ENCODE measurements at places on chromosomes 6 and 20.

DNA sequence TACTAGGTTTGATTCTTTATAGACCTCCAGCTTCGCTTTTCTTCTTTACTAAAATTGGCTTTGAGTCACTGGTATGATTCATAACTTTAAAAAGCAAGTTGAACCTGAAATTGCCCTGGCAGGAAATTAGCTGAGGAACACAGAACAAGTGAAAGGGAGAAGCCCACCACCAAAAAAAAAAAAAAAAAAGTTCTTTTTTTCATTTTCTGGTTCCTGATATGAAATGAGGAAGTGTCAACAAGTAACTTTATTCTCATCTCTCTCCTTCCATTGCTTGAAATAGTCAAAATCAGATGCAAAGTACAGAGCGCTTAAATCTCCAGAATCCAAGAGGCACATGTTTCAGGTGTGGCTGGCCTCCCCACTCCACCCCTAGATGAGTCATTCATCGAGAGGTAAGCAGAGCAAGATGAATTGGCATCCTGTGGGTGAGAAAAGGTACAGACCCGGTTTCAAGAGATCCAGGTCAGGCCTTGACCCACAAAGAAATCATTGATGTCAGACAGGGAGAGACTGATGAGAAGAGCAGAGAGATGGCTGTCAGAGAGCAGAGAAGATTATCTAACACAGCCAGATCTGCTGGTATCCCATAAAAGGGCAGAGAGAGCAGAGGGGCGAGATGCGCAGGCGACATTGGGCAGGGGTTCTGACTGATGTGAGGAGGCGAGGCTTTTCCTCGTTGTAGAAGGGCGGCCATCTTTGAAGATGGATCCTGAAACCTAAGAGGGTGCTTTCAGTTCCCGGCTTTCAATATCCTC is 54.8 kb upstream of the MBOAT1 start:
- DNase-seq: no peak

GRCh38 chr6:88296694-88297093 is 130.5 kb upstream of the CNR1 start:
- no peak for DNase-seq

DNA sequence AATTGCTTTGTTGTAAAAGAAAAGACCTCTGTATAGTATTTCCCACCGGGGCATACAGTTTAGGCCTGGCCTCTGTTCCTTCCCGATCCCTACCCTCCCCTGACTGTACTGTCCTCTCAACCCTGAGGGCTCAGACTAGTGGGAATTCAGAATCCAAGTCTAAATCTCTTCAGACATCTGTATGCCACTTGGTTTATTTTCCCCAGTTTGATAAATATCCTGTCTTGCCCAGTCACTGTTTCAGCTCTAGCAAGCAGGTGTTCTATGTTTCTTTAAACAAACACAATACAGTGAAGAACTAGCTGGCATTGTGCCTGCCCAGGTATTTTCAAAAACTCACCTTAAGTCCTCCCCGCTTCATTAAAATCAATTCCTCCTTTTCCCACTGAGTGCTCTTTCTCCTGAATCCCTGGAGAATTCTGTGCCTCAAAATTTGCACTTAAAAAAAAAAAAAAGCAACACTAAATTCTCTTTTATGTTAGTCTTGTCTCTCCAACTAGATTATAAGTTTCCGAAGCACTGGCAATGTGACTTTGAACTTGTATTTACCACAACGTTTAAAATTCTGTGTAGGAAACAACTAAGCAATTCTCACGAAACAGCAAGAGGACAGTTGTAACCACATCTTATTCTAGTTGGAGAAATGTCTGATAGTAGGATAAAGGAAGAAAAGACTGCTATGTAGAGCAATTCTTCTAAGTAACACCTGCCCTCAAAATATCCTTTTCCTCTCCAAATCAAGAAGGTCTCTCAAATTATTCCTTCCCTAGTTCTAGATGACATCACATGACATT is 112.0 kb upstream of the CARMIL1 start:
- DNase-seq: no peak

DNA sequence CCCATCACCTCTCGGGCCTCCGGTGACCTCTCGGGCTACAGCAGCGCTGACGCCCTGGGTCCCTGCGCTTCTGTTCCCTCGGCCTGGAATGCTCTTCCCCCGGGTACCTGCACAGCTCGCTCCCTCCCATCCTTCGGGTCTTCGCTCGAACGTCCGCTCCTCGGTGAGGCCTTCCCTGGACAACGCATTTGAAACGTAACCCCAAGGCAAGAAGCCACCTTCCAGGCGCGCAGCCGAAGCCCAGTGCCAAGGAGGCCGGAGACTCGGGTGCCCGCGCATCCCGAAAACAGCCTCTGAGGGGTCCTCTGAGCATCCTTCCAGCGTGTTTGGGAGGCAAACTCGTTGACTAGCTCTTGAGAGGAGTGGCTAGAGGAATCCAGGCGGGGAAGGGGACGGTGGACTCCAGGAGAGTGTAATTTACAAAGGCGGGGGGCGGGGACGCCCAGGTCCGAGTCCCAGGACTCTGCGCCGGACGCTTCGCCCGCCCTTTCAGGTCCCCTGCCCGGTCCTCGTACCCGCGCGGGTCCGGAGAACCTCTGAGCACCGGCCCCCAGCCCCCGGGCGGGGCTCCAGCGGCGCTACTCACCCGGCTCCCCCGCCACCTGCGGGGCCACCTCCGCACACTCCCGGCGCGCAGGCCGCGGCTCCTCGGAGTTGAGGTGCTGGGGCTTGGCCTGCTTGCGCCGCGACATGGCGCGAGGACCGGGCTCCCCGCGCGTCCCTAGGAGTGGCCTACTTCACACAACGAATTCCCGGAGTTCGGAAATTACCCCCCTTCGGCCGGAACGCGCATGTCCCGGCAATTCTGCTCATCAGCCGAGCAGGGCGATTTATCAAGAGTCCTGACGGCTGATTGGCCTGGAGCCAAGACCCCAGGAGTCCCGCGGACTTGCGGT is 86.8 kb downstream of the ZFP64 start:
- no peak for DNase-seq

DNA sequence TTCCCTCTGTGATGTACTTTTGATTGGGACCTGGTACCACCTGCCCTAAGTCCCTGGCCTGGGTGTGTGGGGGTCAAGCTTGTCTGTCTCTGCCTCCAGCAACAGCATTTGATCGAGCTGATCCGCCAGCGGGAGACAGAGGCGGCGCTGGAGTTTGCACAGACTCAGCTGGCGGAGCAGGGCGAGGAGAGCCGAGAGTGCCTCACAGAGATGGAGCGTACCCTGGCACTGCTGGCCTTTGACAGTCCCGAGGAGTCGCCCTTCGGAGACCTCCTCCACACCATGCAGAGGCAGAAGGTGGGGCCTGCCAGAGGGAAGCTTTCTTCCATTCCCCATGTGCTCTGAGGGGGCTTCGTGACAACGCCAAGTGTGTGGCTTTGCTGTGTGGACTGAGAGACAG is 5.4 kb downstream of the GID8 start:
- DNase-seq: no peak

- no peak for DNase-seq
Observed at GRCh38 chr20:50395914-50396488, 114.2 kb upstream of the PTPN1 start.

DNA sequence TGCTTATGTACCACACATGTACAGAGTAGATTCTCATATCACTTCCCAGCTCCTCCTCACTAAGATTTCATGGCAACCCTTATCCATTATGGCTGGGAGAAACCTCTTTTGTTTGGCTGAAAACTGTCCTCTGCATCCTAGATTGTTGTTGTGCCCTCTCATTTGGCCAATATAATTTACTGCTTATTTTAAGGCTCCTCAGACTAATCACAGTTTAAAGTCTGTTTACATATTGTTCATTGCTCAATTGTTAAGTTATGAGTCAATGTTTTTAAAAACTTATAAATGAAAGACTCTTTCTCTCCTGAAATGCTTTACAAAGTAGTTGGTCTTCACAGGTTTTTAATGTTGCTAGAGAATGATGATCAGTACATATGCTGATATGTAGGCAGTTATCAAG is 57.3 kb downstream of the FAM83B start:
- no peak for DNase-seq

DNA sequence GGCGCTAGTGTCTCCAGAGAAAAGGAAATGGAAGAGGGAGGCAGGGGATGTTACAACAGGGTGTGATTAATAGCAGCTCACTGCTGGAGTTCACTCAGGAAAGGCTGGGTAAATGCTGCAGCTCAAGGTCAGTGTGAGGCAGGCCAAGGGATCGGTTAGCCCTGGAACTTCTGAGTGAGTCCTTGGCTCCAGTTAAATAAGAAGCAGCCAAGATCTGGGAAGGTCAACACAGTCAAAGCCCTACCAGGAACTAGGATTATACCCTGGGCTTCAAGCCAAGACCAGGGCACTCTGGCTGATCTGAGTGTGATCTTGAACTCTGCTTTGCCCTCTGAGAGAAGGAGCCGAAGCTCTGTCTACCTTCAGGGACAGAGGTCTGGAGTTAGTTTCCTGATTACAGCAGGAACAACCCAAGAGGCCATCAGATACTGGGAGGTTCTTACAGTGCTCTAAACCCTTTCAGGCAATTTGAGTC is 44.3 kb downstream of the TPD52L1 start:
- no peak for DNase-seq

DNA sequence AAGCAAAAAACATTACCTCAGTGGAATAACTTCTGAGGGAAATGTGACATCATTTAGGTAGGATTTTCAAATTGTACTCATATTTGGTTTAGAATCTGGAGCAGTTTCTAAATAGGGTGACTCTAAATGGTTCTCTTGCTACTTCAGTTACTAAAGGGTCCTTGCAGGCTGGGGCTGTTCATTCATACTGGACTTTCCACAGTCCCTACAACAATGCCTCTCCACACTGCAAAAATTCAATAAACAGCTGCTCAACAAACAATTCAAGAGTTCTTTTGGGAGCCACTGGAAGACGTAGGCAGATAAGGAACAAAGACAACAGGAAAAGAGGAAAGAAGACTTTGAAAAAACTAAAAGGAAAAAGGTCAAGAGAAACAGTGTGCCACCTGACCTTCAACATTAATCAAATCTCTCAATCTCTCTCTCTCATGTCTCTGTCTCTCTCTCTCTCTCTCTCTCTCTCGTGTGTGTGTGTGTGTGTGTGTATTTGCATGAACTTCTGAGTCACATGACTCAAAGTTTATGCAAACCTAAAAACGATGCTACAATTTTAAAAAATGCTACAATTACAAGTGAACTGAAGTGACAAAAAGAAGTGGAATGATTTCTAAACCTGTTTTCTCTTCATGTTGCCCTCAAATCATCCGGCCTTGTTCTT is 14.5 kb downstream of the NOL7 start:
- no peak for DNase-seq

DNA sequence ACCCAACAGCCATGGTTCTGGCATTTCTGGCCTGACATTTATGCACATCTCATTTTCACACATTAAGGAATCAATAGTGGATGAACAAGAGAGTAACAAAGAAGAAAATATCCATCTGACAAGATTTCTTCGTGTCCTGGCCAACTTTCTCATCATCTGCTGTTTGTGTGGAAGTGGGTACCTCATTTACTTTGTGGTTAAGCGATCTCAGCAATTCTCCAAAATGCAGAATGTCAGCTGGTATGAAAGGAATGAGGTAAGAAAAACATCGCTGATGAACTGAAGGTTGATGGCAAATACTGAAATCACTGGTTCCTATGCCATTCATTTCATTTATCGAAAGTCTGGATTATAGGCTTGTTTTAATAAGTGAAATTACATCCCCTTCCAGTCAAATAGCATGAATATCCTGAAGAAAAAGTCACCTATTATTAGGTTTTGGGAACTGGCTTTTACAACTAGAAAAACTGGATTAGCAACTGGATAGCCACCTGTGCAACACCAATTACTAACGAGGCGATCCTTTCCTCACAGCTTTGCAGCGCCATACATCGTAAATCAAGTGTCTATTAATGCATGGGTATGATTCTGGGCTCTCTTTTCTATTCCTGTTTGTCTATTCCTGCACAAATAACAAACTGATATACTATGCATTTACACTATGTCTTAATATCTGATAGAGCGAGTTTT is 50.2 kb upstream of the NOP56 start:
- DNase-seq: no peak

DNA sequence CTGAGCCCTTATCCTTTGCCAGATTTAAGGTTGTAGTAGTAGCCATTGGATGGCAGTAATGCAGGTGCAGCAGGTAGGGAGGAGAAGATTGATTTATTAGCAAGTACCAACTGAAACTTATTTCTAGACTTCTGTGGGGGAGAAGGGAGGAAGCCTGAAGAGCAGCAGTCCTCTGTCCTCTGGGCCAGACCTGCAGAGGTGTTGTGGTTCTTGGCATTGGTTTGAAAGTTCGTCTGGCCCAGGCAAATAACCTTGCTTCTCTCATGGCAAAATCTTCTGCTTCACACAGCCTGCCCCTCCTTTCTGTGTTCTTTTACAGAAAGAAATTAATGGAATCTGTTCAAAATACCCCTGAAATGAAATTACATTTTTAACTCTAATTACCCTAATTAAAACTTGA is 24.5 kb downstream of the RALY start:
- DNase-seq: no peak

Data from dorsolateral prefrontal cortex (tissue), 122 donors.